Lung (tissue), 17 donors: ENCODE measurements at places on chromosomes 7 and 10. TPM values are rescaled to one million over a fixed set of nuclear protein-coding genes. Genes with fewer than 3 reads are reported as not detected.

DNA sequence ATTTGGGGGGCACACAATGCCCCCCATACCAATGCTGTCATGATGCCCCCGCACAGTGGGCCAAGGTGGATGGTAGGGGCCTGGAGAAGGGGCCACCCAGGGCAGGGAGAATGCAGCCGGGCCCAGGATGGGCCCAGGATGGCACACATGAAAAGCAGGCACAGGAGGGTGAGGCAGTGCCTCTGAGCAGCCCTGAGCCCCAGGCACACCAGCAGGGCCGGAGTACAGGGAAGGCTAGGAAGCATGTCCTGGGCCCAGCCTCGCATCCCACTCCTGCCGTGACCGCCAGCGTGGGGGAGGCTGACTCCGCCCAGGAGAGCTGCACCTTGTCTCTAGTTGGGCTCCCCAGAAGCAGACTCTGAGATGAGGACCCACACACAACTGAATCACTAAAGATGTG lies 59.3 kb upstream of the TMEM72 start:
- DNase-seq: no peak

FBXO24 gene
- 0.30 TPM for polyA plus RNA-seq

- DNase-seq: no peak
Measured at GRCh38 chr7:41029072-41029499, 673.8 kb downstream of the INHBA start.

GRCh38 chr7:33744293-33745075 lies 160.9 kb upstream of the BMPER start:
- DNase-seq: no peak
